Hematopoietic multipotent progenitor cell treated with erythropoietin and hydrocortisone succinate and interleukin-3 and kit ligand, for 8 days (in vitro differentiated cells): ENCODE measurements at places on chromosomes 1 and 21.

GRCh38 chr1:185397183-185397582 is 80.1 kb upstream of the IVNS1ABP start:
- no peak for DNase-seq

DNA sequence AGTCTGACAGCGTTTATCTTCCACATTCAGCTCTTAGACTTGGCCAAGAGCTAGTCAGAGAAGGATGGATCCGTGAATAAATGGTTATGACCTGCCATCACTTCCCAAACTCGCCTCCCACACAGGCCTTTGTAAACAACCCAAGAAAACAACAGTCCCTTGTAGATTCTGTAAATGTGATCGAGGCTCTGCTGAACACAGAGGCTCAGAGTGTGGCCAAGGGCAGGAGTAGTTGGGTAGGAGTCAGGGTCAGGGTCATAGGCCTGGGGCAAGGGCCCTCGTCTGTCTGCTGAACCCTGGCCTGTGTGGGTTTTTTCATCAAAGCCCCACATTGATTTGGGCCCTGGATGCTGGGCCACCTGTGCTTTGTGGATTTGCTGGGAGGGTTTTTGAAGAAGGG is 32.7 kb downstream of the NCMAP start:
- no peak for DNase-seq

DNA sequence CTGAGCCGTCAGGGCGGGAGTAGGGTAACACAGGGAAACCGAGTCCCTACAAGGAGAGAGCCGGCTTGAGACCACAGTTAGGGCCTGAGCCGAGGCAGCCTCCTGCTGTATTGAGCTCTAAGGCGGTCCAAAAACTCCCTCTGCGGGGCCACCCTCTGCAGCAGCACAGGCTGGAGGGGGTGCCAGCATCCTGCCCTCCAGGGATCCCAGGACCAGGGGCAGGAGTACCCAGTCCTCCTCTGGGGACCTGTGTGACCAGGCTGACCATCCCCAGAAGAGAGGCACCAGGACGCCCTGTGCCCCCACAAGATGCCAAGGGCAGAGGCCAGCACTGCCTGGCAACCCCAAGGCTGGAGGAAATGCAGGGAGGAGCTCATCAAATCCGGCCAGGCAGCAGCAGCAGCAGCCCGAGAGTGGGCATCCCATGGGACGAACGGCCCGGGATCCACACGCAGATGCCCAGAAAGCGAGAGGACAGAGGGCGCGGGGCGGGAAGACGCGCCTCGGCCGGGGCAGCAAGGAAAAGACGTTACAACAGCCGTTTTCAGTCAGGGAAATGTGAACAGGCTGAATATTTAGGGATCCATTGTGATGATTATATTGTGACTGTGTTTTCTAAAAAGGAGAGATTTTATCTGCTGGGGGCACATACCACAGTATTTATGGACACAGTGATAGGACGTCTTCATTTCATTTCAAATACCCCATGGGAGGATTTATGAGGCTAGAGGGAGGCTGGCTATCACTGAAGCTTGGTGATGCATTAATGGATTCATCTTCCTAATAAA is 57.1 kb upstream of the COL18A1 start:
- DNase-seq, result no peak

DNA sequence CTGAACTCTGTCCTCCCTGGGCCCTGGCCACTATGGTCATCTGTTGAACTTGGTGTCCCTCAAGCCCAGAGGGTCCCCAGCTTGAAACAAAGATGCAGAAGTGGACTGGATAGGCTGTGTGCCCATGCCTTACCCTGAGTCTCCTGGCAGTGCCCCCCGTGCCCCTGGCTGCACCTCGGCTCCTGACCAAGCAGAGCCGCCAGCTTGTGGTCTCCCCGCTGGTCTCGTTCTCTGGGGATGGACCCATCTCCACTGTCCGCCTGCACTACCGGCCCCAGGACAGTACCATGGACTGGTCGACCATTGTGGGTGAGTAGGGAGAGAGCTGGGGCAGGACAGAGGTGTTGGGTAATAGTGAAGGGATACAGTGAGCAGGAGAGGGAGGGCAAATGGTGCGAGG is 10.7 kb downstream of the TIE1 start:
- no peak for DNase-seq

DNA sequence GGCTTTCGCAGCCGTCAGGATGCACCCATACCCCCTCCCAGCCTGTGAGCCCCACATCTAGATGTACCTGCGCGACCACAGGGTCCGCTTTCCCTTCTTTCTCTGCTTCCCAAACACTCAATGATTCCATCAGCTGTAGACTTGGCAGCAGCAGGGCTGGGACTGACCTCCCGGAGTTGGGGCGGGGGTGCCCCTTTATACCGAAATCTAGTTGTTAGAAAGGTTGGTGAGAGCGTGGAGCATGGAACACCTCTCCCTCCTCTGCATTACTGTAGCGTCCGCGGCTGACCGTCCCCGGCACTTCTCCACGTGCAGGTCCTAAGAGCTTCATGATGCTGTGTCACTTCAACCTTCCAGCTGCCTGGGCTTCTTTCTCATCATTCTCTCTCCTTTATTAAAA is 21.1 kb upstream of the ACTRT2 start:
- no peak for DNase-seq
